Brain (organoid and tissue), 16 donors: ENCODE measurements at places on chromosomes 4 and X. TPM values are rescaled to one million over a fixed set of nuclear protein-coding genes. Genes with fewer than 3 reads are reported as not detected.

- DNase-seq, result no peak
These were observed 81.2 kb upstream of the GPM6B start for GRCh38 chrX:13898083-13898482.

- DNase-seq, result no peak
These were observed 37.3 kb upstream of the STAG2 start for GRCh38 chrX:123924186-123924585.

AFF2 gene
- polyA plus RNA-seq, result 0.42 TPM

SYN1 gene
- polyA plus RNA-seq, result 275 TPM
